ENCODE measurements at places on chromosomes 12 and 14. TPM values are rescaled to one million over a fixed set of nuclear protein-coding genes. Genes with fewer than 3 reads are reported as not detected.

The CD9 gene
- 665 TPM for total RNA-seq

The LAG3 gene
- 1.2 TPM for total RNA-seq

The CLEC1B gene
- not detected for total RNA-seq

DNA sequence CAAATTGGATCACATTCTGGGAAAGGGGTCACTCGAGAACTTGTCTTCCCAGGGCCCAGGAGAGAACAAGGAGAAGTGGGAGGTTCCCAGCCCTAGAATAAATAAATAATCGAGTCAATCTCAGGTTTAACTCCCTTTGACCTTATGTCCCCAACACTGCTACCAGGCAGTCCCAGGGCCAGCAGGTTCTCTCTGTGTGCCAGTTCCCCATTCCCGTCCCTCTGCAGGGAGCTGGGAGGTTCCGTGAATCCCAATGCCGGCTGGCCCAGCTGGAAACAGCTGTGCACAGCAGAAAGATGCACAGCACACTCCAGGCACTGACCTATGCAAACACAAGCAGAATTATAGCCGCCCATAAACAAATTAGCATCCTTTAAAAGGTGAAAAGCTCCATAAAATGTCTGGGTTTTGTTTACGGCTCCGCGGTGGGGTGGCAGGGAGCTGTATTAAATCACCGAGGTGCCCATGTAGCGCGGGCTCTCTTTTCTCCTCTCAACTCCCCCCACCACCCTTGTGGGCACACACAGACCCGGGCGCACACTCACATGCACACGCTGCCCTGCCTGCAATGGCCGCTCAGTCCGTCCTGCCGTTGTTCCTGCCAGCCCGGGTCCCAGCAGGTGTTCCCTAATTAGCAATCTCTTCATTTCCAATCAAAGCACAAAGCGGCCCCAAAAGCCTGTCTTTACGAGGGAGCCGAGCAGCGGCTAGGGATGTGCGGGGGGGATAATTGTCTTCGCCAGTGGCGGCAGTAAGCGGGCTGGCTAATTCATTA lies 46.6 kb upstream of the ESRRB start:
- DNase-seq: no peak

The WNT1 gene
- not detected for total RNA-seq

The DTX3 gene
- total RNA-seq: 7.4 TPM

DNA sequence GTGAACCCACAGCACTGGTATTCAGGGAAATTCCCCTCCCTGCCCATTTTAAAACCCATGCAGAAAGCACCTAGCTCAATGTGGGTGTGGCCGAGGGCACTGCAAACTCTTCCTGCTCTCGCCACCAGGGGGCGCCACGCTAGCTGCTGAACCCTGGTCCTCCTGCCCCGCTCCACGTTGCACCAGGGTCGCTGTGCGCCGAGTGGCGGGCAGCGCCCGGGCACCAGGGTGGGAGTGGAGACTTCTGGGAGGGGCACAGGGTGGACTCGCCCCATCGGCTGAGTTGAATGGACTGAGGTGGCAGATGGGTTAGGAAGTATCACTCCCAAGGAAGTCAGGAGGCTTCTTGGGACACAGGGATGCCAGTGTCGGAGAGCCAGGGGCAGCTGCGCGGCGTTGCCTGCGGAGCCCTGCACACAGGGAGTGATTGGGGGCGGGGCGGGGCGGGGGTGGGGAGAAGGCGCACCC lies 48.1 kb upstream of the BCL11B start:
- peak; percentile 85 for DNase-seq

- peak; percentile 40 for DNase-seq
Measured at GRCh38 chr12:65825507-65826352, 1.4 kb downstream of the HMGA2 start.

The RNASE7 gene
- total RNA-seq: 0.30 TPM

The TAS2R7 gene
- not detected for total RNA-seq

The KCNH3 gene
- 0.13 TPM for total RNA-seq

The DIO2 gene
- total RNA-seq: 1.9 TPM

- DNase-seq: no peak
Measured at GRCh38 chr14:97924922-97925613, 1127.9 kb downstream of the VRK1 start.

DNA sequence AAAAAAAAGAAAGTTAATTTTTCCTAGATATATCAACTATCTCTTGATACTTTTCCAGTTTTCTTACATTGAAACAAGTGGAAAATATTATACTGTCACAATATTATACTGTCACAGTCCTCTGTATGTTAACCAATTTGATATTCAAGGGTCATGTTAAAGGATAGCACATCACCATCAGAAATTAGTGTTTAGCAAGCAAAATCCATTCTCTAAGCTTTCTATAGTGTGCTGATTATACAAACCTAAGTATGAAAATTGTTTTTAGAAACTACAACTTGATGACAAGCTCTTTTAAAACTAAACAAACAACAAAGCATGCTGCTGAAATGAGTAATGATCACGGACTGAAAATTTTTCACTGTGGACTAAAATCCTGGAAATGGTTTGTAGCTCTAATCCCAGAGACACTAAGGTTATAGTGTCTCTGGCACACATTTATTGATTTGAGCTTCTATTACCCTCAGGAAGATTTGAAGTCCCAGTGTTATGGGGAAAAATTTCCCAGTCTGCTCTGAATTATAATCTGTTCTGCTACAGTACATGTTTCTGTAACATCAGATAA lies 9.7 kb downstream of the SPTSSA start:
- DNase-seq: no peak

All from colonic mucosa (tissue), 4 donors.